ENCODE measurements at places on chromosomes 6 and 20.

- no peak for DNase-seq
These were observed 19.4 kb downstream of the FAM50B start for GRCh38 chr6:3868544-3868943.

DNA sequence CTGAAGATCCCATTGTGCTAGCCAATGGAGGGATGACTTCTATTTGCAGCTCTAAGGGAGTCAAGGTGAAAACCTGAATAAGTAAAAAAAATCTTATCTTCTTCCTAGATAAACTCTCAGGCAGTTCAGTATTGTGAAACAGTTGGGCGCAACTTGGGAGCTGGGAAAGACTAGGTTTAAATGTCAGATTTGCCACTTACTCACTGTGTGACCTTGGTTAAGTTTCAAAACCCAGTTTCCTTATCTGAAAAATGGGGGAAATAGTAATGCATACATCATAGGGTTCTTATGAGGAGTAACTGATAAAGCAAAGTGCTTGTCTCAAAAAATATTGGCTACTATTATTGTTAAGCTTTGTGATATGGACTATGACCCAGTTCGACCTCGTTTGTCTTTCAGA, 88.8 kb downstream of the CD83 start:
- DNase-seq: no peak

- no peak for DNase-seq
These were observed 199.3 kb upstream of the FLRT3 start for GRCh38 chr20:14536738-14537137.

DNA sequence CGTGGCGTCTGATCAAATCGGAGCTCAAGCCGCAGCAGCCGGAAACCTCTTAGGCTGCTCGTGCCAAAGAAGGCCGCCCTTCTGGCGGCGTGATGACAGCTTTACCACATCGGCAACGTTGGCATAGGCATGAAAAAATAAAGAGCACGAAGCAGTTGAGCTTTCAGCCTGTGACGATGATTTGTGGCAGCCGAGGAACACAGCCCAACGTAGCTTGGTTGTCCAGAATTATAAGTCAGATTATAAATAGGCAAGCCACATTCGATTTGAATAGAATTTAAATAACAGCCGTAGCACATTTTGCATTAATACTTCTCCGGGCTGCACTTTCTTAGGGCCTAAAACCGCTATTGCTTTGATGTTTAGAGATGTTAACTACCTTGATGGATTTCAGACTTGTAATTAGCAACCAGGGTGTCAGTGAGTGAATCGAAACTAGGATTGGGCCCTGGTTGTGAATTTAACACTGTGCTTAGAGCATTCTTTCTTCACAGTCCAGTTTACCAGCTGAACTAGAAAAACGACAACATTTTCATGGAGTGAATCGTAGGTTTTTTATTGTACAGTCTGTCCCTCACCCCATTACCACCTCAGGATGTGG, 864 bp upstream of the BCLAF1 start:
- DNase-seq: peak; percentile 87

DNA sequence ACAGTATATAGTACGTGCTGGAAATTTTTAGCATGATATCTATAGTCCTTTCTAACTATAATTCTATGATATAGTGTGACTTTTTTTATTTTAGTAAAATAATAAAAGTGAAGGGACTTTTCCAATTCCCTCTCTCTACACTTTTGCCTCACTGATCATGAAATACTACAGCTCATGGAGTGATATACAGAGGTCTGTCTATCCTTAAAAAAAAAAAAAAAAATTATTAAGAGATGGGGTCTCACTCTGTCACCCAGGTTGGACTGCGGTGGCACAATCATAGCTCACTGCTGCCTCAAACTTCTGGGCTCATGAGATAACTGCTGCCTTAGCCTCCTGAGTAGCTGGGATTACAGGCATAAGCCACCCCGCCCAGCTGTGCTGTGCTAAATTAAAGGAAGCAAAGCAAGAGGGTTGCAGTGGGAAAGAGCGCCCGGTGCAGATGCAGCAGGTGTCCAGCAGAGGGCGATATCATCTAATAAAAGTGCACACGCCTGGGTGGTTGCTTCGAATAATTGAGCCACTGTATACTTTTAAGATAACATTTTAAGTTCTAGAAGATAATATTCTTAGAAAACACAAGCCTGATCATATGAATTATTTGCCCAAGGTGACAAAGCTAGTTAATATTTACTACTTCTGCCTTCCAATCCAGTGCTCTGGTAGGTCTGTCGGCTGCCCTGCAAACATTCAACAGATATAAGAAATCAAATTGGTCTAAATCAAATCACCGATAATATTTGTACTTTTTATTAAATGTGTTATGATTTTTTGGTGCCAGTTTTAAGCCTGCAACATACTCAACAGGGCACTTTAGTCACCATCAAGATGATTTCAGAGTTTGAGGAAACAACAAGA, 94.9 kb upstream of the NT5E start:
- DNase-seq: peak; percentile 31

- peak; percentile 71 for DNase-seq
These were observed 2.3 kb downstream of the ARID1B start for GRCh38 chr6:156779206-156780094.

DNA sequence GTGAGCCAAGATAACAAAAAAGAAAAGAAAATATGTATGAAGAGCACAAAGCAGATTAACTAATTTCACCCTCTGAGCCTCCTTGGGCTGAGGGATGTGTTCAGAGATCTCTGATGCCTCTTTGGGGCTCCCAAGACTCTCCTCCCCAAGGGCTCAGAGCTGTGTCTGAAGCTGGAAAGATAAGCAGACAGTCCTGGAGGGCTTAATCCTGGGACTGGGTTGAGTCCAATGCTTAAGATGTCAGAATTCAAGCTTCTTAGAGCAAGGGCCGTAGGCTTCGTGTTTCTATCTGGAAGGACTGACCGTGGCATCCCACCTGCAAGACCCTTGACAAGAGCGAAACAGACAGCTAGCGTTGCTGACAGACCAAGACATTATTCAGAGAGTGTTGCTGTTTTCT, 229.0 kb downstream of the ZMYND8 start:
- no peak for DNase-seq

DNA sequence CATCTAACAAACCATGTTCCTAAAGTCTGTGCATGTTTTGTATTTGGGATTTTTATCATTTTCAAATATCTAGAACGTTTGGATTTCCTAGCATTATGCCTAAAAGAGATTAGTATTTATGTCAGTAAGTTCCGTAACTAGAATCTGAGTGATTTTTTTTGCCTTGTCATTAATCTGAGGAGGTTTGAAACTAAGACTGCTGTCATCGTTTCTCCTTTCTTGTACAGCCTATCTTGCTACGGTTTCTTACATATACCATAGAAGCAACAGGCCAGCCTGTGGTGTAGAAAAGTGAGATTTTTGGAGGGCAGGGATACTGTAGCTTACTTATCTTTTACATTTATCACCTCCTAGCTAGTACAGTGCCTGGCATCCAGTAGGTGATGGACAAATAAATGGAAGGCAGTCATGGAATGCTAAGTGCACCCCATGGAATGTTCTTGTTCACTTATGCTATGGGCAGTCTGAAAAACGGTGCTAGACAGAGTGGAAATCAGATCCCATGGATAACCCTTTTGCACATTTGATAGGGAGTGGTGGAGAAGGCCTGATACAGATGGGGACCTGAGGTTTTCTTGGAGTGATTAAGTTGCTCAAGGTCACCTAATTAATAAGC, 93.9 kb downstream of the ARID1B start:
- no peak for DNase-seq

GRCh38 chr6:32689531-32690501, 23.4 kb upstream of the HLA-DQB1 start:
- DNase-seq: no peak

Data from NCI-H146 (cell line).